ENCODE measurements at places on chromosomes 4 and X. TPM values are rescaled to one million over a fixed set of nuclear protein-coding genes. Genes with fewer than 3 reads are reported as not detected.

The CFAP99 gene
- total RNA-seq: not detected

The BCAP31 gene
- total RNA-seq: 108 TPM

The SOWAHD gene
- total RNA-seq: 2.0 TPM

The GABRG1 gene
- total RNA-seq: not detected

The RBM46 gene
- total RNA-seq: not detected

The CXCL13 gene
- total RNA-seq: not detected

The NEIL3 gene
- not detected for total RNA-seq

The GPC3 gene
- total RNA-seq: not detected

The CPLX1 gene
- total RNA-seq: not detected

The ARX gene
- not detected for total RNA-seq

The TRIML2 gene
- not detected for total RNA-seq

The UCP1 gene
- not detected for total RNA-seq

The SMIM31 gene
- not detected for total RNA-seq

The NIPAL1 gene
- total RNA-seq: 2.5 TPM

The GAGE1 gene
- not detected for total RNA-seq

The CXCL11 gene
- total RNA-seq: not detected

The INTU gene
- total RNA-seq: 0.80 TPM

The SMPX gene
- not detected for total RNA-seq

The CNKSR2 gene
- total RNA-seq: 19.9 TPM

The CENPVL1 gene
- total RNA-seq: not detected

The GAGE2A gene
- not detected for total RNA-seq

The NKX3-2 gene
- total RNA-seq: not detected

The ADRA2C gene
- total RNA-seq: not detected

The TXK gene
- 135 TPM for total RNA-seq

The MAGEA11 gene
- total RNA-seq: not detected

The RRH gene
- total RNA-seq: not detected

The ART3 gene
- not detected for total RNA-seq

The PCSK1N gene
- total RNA-seq: 3.6 TPM

The UGT2B7 gene
- total RNA-seq: not detected

The RTL3 gene
- not detected for total RNA-seq

The AWAT2 gene
- not detected for total RNA-seq

The MAGEA12 gene
- total RNA-seq: not detected
